ENCODE measurements at places on chromosomes 11 and 22. TPM values are rescaled to one million over a fixed set of nuclear protein-coding genes. Genes with fewer than 3 reads are reported as not detected.

- DNase-seq, result peak; percentile 49
Observed at GRCh38 chr11:116857936-116858335, 20.5 kb upstream of the APOA1 start.

DNA sequence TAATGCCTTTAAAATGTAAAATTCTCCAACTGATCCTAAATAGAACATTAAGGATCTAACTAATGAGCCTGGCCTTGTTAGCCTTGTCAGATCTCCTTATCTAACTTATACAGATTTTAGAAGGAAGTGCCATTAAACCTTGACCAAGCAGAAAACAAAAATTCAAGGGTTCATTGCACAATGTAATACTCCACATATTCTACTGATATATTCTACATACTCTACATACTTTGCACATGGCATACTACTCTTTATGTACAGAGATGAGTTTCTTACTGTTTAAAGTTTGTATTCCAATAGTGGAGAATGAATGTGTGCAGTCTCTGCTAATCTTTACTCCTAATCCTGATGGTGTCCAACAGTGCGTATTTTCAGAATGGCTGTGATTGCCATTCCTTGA lies 297.2 kb downstream of the LUZP2 start:
- no peak for DNase-seq

GRCh38 chr11:40432358-40432757 lies 1027.1 kb downstream of the LRRC4C start:
- DNase-seq, result no peak

DNA sequence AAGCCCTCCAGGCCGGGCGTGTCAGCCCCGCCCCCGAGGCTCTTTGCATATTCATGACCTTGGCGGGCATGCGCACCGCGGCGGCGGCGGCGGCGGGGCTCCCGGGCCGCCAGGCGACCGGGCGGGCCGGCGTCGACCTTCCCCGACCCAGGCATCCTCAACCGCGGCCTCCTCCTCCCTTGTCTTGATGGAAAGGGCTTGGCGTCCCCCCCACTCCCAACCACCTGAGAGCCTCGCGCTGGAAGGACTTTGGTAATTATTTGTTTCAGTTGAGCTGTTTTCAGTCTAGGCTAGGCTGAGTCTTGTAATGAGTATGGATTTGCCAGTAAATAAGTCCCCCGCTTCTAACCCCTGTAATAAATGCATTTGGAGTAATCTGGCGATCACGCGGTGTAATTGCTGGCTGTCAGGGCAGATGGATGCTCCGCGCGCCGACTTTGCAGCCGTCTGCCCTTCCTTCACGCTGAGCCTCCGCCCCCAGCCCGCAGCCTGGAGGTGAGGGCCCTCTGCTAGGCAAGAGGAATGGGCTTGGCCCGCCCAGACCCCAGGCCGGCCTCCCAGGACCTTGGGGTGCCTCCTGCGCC lies 25.2 kb downstream of the FLRT1 start:
- DNase-seq, result peak; percentile 4

- DNase-seq, result peak; percentile 73
Observed at GRCh38 chr11:15123849-15124248, 9.1 kb downstream of the INSC start.

GRCh38 chr22:47047321-47048122 lies 285.1 kb downstream of the TBC1D22A start:
- no peak for DNase-seq

DNA sequence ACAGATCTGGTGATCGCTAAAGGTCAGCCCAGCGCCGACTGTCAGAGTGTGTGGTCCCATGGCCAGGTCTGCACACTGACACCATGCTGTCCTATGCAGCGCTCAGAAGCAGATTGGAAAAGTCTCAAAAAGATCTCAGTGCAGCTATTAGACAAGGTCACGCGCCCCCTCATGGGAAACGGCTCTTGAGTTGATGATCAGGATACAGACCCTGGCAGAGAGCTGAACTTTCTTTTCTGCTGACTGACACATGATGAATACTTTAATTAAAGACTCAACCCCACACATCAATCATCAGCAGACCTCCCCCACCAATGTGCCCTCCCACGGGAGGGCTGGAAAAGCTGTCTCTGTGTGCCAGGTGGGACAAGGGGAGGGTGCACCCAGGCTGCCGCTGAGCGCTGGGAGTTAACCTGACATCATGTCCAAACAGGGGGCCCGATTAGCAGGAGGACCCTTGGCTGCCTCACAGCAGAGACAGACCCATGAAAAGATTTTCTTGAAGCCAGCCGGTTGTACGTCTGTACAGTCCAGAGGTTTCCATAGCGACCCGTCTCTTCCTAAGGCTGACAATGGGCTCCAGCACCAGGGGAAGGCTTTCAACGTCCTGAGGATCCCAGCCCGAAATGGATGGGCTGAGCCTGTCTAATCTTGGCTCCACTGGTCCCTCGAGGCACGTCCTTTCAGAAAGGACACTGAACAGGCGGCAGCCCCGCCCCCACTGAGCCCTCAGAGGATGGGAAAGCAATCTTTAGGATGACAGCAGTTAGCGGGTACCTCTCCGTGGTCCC lies 26.9 kb downstream of the RASD2 start:
- no peak for DNase-seq

- DNase-seq, result no peak
Observed at GRCh38 chr11:130211781-130212401, 52.3 kb downstream of the ST14 start.

DNA sequence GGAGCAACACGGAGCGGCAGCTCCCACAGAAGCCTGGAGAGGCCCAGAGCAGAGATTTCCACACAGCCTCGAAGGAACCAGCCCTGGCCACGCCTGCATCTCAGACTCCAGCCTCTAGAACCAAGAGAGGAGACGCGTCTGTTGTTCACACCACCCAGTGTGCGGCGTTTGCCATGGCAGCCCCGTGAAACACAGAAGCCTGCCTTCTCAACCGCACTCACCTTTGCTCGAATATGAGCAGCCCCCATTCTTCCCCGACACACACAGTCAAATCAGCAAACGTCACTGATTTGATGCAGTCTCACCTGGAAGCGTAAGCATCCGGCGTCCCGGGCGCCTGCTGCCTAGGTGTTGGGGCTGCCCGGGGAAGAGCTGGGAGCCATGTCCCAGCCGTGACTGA lies 14.2 kb upstream of the TALDO1 start:
- DNase-seq, result no peak

GRCh38 chr22:27405672-27406388 lies 395.7 kb downstream of the MN1 start:
- peak; percentile 52 for DNase-seq

- DNase-seq, result no peak
Observed at GRCh38 chr22:30354644-30355043, 2.0 kb downstream of the SF3A1 start.

GRCh38 chr22:29098296-29098695 lies 25.5 kb downstream of the KREMEN1 start:
- no peak for DNase-seq

- DNase-seq, result no peak
Observed at GRCh38 chr11:75203138-75203537, 37.4 kb upstream of the TPBGL start.

DNA sequence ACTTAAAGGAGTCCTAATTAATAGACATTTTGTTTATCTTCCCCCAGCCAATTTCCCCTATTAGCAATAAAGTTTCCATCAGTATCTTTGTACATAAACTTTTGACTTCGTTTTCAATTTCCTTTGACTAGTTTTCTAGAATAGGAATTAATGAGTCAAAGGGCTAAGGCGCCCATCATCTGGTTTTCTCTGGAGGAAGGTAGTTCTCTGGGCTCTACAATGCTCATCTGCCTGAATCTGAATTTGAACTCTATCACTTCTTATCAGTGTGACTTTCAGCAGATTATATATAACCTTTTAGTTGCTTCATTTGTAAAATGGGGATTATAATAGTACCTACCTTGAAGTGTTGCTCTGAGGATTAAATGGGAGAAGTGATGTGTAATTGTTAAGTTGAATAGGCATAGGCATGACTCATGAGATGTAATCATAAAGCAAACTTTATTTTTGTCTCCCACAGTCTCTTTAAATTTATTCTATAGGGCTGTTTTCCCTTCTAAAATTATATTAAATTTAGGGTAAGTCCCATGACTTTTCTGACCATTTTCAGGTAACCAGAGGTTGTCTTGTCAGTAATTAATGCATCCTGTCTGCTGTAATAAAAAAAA lies 5.8 kb upstream of the TUB start:
- DNase-seq, result no peak

GRCh38 chr11:11580841-11581411 lies 40.9 kb downstream of the GALNT18 start:
- no peak for DNase-seq

DNA sequence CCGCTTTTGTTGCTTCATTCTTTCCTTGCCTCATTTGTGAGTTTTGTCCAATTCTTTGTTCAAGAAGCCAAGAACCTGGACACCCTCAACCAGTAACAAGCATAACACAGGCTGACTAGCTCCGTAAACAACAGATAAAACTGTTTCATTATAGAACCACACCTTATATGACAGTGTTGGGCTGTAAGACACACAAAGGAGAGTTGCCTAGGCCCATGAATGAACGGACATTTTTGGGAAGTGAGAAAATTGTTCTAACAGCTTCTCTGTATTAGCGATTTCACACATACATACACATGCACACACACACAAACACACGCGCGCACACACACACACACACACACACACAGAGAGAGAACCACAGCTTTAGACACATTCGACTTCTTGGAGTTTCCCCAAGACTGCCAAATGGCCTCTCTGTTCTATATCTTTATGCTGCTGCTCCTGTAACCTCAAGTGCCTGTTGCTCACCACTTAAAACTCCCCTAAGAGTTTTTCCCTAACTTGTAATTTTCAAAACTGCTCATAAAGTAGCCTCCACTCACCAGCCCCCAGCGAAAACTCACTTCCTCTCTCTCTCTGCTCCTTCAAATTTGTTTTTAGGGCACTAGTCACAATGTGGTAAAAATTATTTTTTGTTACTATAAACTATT lies 35.9 kb downstream of the CTSC start:
- peak; percentile 39 for DNase-seq

- DNase-seq, result no peak
Observed at GRCh38 chr11:128318856-128319474, 268.4 kb downstream of the ETS1 start.

GRCh38 chr22:32693102-32693501 lies 108.4 kb upstream of the TIMP3 start:
- DNase-seq, result no peak

GRCh38 chr11:33709466-33709865 lies 8.8 kb upstream of the C11orf91 start:
- no peak for DNase-seq

GRCh38 chr11:81484196-81484595 lies 1249.5 kb downstream of the FAM181B start:
- no peak for DNase-seq

GRCh38 chr11:69330330-69330729 lies 36.4 kb downstream of the MYEOV start:
- DNase-seq, result no peak

DNA sequence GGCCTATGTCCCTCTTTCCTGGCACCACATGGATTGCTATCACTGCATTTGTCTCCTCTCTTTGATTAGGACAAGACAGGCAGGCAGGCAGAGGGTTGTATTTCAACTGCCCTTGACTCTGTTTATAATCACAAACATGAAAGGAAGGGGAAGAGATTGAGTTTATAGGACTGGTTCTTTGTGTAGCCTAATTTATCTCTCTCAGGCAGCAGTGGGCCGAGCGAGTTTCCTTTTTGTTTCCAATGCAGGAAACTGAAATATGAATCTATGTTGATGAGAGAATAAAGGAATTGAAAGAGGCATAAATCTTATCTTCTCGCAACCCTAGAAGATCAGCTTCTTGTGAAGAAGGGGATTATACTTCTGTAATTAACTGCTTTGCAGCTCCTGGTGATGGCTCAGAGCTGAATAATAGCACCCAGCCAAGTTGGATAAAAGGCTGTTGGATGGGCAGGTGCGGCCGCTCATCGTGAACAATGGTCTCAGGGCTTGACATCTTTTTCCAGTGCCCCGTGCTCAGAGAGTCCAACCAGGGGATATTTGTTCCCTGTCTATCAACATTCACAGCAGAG lies 80.6 kb upstream of the SYT13 start:
- DNase-seq, result no peak

DNA sequence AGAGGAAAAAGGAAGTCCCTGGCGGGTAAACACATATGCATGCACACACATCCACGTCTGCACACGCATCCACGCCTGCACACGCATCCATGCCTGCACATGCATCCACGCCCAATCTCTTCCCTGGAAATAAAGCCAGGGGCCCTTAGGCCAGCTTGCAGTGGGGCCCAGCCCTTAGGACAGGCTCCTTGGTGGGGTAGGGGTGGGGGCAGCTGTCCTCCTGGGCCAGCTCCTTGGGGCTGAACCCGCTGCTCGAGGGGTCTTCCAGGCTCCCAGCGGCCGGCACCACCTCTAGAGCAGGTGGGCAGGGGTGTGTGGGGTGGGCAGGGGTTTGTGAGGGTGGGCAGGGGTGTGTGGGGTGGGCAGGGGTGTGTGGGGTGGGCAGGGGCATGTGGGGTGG lies 1.9 kb downstream of the C11orf21 start:
- no peak for DNase-seq

DNA sequence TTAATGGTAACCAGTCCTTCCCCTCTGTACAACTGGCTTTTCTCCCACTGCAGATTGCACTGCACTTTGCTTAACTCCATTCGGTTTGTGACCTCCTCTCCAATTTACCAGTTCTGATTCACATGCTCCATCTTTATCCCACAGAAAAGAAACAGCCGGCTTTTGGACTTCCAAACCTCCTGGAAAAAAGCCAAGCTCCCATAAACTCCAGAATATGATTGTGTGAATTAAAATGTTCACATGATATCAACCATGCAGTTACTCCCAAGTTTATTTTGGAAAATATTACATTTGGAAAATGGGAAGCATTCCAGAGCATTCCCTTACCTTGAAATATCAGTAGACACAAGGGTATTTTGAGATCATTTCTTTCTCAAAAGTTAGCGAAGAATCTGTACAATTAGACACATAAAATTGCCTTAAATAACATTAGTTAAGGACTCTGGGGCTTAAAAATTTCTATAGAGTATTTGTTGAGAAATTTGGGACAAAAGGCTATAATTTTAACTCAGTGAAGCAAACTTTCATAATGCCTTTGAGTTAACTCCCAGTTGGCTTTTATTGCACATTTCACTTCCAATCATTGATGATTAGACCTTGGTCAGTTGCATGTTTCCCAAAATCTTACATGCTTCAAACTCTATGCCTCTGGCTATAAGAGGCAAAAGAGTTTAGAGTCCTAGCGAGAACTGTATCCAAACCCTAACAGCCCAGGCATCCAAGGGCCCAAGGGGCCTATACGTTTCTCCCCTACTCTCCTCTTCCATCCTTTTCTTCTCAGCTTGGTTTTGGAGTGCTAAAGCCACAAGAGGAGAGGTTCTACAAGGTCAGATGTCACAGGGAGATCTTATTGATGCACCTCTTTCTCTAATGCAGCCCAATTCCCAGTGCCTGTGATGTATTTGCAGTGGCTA lies 23.6 kb upstream of the TMEM135 start:
- DNase-seq, result peak; percentile 89

GRCh38 chr22:50517495-50518260 lies 7.7 kb downstream of the SCO2 start:
- DNase-seq, result no peak

MPEG1 gene
- not detected for total RNA-seq

SMTNL1 gene
- total RNA-seq, result not detected

TBCEL gene
- 38.3 TPM for total RNA-seq

TUBA8 gene
- total RNA-seq, result not detected

DBX1 gene
- total RNA-seq, result not detected

OR5A1 gene
- not detected for total RNA-seq

MYBPC3 gene
- not detected for total RNA-seq
